Non-pigmented ciliary epithelial cell (primary cell): ENCODE measurements at places on chromosomes 2 and 18.

- DNase-seq: no peak
Measured at GRCh38 chr18:10928011-10928771, 221.2 kb downstream of the PIEZO2 start.

DNA sequence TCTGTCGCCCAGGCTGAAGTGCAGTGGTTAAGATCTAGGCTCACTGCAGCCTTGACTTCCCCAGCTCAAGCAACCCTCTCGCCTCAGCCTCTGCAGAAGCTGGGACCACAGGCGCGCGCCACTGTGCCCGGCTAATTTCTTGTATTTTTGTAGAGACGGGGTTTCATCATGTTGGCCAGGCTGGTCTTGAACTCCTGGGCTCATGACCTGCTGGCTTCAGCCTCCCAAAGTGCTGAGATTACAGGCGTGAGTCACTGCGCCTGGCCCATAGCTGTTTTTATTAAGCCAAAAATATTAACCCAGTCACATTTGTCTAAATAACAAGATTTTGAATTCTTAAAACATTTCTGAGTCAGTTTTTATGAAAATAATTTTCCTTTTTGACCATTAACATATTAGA lies 6.3 kb upstream of the SFT2D3 start:
- DNase-seq: no peak

DNA sequence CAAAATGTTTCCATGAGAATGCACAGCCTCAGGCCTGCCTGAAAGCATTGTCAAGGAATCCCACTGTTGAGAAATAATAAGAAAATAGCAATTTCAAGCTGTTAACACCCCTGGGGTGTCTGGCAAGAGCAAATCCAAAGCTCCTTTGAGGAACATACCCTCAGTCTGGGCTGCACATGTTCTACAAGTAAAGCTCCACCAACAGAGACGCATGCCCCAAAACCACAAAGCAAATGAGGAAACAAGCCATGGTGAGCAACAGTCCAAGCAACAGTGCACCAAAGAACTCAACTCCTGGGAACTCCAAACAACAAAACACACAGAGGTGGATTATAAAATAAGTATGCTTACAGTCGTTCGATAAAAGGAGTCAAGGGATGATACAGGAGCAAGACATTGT lies 40.3 kb downstream of the CYP27C1 start:
- DNase-seq: no peak

- DNase-seq: no peak
Measured at GRCh38 chr2:120968307-120969015, 232.8 kb downstream of the GLI2 start.

- no peak for DNase-seq
Measured at GRCh38 chr2:107025869-107026380, 140.0 kb upstream of the ST6GAL2 start.

DNA sequence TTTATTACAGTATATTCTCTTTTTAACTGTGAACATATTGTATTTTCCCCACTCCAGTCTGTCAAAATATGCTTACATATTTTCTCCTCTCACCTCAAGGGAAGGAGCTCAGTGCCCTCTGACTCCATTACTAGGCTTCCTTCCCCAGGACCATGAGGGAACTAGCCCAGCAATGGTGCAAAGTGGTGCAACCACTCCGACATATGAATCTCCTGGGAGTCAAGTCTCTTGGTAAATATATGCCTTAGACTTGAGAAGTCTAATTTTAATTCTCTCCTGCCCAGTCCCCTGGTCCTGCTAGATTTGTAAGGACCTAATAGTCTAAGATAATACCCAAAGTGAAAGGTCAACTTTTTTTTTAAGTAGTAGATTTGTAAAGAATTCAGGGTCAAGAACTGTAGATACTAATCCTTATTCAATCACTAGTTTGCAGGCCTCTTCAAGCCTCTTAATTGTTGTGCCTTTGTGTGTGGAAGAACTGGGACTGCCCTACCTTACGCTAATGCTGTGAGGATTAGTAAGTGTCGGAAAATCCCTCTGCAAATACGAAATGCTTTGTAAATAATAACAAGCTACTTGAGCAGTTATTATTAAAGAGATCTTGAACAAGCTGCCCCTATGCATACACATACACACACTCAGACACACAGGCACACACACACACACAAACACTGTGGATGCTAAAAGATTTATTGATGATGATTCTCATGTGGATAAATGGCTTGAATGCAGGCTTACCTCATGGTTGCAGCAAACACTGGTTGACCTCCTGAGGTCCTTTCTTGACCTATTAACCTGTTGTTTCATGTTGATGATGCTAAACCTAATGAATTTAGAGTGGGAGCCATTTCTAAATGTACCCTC lies 251.2 kb upstream of the PARD3B start:
- no peak for DNase-seq

GRCh38 chr2:118169359-118170005 lies 81.2 kb downstream of the INSIG2 start:
- no peak for DNase-seq

- no peak for DNase-seq
Measured at GRCh38 chr2:103986001-103986400, 867.9 kb upstream of the POU3F3 start.

DNA sequence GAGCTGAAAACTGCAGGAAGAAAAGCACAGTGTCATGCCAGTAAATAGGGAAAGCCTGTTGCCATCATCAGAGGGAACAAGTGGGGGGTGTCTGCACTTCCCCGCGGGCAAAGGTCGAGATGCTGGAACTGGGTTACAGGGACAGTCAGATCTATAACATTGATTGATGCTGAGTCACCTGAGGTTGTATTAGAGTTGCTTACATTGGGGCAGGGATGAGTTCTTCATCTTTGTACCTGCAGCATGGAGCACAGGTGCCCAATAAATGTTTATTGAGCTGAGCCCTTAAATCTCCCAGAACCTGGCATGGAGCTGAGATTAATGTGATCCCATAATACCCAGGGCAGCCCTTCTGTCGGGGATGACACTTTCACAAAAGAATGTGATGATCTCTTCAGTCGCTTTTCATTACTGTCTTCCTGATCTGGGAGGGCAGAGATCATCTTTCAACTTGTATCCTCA lies 5.9 kb upstream of the RNF152 start:
- DNase-seq: no peak

- no peak for DNase-seq
Measured at GRCh38 chr18:34550902-34551301, 159.2 kb upstream of the DTNA start.

DNA sequence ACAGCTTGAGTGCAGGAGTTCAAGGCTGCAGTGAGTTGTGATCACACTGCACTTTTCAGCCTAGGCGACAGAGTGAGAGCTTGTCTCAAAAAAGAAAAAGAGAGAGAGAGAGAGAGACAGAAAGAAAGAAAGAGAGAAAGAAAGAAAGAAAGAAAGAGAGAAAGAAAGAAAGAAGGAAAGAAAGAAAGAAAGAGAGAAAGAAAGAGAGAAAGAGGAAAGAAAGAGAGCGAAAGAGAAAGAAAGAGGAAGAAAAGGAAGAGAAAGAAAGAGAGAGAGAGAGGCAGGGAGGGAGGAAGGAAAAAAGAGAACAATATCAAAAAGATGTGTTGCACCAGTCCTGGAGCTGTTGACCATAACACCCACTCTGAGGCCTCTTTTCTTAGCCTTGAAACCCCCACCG lies 89.8 kb upstream of the MBOAT2 start:
- no peak for DNase-seq

GRCh38 chr2:197184959-197185586 lies 125.5 kb downstream of the ANKRD44 start:
- no peak for DNase-seq

GRCh38 chr18:55863876-55864275 lies 275.9 kb upstream of the TCF4 start:
- no peak for DNase-seq

DNA sequence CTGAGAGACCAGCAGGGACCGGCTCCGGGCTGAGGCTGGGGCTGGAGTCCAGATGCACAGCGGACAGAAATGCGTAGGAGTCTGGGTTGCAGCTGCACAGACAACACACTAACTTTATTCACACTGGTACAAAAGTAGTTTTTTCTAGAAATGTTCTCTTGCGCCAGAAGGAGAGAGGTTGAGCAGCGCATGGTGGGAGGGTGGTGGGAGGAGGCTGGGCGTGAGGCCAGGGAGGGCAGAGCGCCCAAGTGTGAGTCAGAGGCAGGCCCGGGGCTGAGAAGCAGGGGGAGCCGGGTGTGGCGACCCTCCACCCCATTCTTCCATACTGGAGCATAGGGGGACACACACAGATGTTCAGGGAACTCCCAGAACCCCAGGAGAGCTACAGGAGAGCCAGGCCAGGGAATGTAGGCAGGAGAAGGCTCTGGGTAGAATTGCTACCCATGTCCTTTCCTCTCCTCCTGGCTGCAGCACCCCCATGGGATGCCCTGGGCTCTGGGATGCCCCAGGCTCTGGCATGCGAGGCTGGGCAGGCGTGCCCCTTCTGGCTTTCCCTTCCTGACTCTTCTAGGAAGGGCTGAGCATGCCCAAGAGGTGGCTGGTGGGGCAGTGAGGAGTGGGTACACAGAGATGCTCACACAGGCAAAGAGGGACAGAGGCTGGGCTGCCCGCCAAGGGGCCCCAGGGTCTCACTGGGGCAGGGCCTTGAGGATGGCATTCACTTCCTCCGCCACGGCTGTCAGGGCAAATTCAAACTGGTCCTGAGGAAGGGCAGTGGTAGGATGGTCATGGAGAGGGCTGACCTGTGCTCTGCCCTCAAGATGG lies 10.6 kb downstream of the DNAJB2 start:
- peak; percentile 65 for DNase-seq

- no peak for DNase-seq
Measured at GRCh38 chr2:239283288-239283945, 117.4 kb downstream of the HDAC4 start.

DNA sequence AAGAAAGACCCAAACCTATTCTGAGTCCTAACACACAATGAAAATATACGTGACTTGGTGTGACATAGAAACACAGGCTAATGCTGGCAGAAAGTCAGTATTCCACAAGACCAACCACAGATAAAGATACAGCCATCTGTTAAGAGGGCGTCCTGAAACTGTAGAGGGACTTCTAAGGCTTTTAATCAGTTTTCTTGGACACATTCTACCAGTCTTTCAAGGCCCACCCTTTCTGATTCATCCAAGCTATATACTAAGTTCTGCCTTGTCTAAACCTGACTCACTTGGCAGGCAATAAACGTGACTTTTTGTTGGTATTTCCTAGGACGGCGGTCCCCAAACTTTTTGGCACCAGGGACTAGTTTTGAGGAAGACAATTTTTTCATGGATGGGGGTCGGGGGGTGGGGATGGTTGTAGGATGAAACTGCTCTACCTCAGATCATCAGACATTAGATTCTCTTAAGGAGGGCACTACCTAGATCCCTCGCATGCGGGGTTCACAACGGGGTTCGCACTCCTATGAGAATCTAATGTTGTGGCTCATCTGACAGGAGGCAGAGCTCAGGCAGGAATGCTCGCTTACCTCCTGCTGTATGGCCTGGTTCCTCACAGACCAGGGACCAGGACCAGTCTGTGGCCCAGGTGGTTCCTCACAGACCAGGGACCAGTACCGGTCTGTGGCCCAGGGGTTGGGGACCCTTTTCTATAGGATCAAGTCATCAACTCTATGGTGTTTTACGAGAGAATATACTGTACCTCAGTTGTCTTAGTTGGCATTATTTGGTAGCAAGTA lies 61.4 kb downstream of the SP3 start:
- DNase-seq: no peak

GRCh38 chr2:180978903-180979748 lies 1.3 kb upstream of the UBE2E3 start:
- peak; percentile 74 for DNase-seq

GRCh38 chr2:188664416-188664815 lies 309.8 kb upstream of the COL3A1 start:
- DNase-seq: no peak

- no peak for DNase-seq
Measured at GRCh38 chr18:61348230-61348629, 15.0 kb downstream of the CDH20 start.

GRCh38 chr2:216807857-216808272 lies 52.0 kb downstream of the TNP1 start:
- no peak for DNase-seq

DNA sequence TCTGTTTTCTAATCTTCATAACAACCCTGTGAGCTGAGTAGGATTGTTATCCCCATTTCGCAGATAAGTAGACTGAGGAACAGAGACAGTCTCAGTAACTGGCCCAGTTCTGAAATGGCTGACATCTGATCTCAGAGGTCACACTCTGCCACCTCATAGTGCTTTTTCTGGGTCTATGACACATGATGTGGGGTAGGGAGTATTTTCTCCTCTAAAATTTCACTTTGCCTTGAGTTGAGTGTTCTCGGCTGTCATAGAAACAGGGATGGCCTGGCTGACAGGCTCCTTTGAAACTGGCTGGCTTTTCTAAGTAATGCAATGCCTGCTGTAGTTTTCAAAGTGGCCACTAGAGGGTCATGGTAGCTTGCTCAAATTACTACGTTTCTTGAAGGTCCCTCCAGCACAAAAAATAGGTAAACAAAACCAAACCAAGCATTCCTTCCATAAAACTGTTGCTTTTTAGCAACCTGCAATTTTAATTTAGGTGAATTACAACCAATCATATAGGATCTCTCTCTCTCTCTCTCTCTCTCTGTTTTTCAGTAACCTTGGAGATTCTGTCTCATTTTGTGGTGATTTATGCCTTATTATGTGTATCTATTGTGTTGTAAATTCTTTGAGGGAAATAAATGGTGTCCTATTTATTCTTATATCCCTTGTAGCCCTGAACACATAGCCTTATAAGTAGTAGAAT lies 84.2 kb upstream of the TTN start:
- no peak for DNase-seq

DNA sequence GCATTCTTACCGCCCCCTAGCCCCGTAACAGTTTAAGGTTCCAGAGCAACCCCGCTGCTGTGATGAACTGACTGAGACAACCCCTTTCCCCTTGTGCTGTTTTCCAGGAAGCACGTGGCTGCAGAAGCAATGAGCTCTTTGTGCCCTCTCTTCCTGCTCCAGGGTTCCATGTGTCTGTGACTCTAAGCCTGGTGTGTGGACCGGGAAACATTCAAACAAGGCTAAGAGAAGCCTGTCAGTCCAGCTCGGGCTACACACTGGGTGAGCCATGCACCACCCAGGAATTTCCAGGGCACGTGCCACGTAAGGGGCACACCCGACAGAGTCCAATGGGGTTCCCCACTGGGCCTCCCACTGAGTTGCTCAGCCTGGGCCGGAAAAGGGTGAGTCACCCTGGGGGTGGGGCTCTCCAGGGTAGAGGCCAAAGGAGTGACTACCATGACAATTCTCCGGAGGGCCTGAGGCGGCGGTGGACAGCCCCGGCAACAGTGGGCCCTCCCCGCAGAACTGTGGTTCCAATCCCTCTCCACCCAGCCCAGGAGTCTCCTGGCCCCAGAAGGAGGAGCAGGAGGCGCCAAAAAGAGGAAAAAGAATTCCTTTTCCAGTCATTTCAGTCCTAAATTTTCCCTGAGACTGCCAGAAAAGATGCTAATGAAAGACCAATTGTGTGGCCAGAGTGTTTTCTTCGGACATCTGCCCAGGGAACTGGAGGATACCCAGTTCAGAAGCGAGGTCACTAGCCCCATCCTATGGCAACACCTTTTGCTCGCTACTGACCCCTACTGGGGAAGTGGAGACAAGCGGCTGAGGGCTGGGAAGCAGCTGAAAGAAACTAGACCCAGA lies 157.8 kb upstream of the SLC1A4 start:
- no peak for DNase-seq
